ENCODE measurements at places on chromosomes 11 and 22.

DNA sequence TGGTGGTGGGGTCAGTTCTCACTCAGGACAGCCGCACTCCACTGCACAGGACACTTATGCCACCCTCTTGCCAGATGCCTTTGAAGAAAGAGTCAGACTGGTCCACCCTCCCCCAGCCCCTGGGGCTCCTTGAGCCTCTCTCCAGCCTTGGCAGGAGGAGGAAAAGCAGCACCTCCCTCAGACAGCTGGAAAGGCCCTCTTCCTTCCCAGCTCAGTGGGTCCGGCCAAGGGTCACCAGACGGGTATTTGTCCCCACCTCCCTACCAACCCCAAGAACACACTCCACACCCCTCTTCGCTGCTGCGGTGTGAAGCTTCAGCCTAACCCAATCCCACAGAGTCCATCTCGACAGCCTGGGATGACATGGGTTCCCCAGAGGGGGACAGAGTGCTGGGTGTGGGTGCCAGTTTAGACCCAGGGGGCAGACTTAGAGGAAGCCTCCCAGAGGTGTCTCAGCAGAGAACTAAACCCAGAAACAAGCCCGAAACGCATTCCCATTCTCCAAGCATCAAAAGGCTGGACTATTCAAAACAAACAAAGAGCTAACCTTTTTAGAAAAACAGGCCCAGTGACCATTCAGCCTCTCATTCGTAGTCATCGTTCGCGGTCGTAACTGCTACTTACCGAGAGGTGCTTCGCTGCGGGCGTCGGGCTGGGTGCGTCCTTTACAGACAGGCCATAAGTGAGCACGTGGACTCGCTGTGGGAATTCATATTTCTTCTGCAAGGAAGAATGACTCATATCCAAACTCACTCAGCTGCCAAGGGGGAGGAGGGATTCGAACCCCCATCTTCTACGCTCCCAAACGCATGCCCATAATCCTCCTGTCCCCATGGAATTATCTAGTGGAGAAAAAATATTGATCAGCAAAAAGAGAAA is 57.5 kb upstream of the ANO1 start:
- no peak for DNase-seq

GRCh38 chr22:19059481-19060278 is 62.5 kb downstream of the DGCR2 start:
- DNase-seq, result no peak

DNA sequence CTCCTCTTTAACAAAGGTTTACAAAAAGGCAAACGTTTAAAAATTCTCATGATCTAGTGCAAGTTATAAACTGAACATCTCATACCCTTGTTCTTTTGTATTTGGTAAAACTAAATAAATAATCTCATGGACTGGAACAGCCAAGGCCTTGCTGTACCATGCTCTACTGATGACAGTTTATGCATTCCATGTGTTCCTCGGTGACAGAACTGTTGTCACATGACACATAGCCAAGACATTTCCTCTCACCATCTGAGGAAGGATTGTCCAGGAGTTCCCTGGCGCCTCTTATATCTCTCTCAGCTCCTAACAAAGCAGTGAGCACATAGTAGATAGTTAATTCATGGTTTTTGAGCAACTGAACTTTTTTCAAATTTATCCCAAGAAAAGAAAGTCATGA is 12.6 kb downstream of the CCDC83 start:
- DNase-seq, result no peak

DNA sequence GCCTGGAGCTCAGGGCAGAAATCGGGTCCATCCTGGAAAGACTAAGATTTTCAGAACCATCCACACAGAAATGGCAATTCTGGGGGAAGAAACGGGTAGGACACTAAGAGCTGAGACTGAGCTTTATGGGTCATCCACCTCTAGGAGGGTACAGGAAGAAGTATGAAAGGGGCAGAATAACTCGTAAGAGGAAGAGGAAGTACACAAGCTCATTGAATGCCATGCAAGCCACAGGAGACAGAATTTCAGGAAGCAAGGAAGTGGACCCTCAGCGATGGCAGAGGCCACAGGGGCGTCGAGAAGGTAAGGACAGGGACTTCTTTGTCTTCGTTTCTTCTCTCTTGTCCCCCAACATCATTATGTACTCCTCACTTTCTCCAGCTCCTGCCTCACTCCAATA is 169.6 kb downstream of the MAML2 start:
- DNase-seq, result no peak

DNA sequence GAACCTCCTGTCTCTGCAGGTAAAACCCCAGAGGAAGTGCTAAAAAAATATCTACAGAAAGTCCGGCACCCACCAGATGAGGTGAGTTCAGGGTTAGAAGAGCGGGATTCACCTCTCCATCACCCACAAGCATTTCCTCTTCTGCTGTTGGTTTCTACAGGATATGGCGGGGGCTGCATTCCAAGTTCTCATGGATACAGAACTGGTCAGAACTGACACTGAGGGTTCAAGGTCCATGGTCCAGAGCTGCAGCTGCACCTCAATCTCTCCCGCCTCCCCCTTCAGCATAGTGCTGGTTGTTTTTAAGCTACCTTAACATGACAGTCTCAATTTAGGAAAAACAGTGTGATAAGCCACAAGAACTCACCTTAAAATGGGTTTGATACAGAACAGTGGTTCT is 19.2 kb downstream of the DTX4 start:
- no peak for DNase-seq

GRCh38 chr11:70854901-70855556 is 397.3 kb downstream of the SHANK2 start:
- DNase-seq, result peak; percentile 28

GRCh38 chr22:22394591-22394990 is 114.0 kb downstream of the ZNF280B start:
- no peak for DNase-seq

DNA sequence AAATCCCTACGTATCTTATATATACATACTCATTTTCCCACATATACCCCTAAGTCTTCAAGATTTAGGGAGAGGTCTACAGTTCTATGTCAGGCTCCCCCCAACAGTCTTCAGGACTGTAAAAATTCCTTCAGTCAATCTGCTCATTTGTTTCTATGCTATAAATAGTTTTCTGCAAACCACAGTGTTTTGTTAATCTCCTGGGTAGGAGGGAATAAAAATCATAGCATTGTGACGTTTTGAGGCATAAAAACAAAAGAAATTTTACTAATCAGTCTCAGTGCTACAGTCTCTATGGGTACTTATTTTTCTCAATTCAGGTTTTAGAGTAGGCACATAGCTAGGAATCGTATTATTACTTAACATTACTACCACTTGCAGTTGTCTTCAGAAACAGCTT is 552.8 kb upstream of the LRRC4C start:
- no peak for DNase-seq

GRCh38 chr11:126604461-126604860 is 249.0 kb downstream of the ST3GAL4 start:
- no peak for DNase-seq

DNA sequence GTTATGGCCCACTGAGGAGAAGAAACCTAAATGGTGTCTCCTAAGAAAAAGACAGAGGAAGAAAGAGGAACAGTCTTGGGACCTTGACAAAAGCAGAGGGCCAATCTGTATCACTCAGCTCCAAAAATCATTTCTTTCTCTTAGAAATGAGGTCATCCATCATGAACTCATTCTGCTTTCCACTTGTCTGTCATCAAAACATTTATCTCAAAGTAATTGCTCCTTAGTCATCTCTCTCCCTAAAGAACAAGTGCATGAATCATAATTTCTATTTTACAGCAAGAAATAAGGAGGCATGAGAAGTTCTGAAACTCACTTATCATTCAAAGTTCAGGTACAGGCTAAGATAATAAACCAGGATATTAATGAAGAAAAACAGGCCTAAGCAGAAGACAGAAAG is 375.6 kb downstream of the KCNA4 start:
- no peak for DNase-seq

DNA sequence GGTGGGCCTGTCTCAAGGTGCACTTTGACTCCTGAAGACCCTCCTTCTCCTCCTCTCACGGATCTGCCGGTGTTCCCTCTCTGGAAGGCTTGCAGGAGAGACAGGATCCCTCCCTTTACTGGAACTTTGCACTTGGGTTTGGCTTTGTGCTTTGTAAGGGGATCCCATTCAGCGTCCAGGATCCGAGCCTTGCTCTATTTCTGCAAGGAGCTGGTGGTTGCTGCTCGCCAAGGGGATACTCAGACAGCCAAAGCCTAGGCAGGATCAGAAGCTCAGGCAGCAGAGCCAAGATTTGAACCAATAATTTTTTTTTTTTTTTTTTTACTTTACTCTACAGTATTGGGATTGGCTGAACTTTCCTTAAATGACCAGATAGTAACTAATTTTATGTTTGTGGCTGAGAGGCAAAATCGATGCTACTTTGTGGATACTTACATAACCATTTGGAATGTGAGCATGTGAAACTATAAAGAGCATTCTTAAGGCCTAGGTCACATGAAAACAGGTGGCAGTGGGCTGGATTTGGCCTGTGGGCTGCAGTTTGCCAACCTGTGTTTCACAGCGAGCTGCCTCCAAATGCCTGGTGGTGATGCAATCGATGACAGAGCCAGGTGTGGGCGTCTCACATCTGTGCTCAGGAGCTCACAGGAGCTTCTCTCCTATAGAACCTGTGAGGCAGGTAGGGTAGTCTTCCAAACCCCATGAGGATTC is 25.2 kb downstream of the BCR start:
- no peak for DNase-seq

DNA sequence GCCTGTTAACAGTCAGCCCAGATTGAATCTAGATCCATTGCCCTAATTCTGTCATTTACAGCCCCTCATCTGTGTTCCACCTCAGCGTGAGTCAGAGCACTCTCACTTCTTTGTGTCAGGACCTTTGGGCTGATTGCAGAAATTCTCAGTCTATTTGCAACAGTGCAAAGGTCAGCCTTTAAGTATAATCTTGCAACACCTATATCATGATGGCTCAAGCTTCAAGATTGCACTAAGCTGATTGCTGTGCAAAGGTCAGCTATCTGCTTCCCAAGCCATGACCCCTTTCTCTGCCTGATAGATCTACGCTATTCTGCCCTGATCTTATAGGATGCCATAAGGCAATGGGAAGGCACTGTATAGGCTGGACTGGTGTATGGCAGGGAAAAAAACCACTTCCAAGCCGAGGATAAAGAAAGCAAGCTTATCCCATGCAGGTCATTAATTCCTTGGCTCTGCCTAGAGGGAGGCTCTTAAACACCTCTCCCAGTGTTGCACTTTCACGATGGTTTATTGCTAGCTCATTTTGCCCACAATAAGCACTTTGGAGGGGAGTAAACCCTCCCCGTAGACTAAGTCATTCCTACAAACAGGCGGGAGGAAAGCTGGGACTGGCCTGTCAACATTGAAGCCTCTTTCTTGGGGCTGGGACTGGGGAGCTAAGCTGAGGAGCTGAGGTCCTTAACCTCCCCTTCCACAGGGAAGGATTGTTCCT is 100.6 kb downstream of the RRAS2 start:
- no peak for DNase-seq

- DNase-seq, result no peak
Measured at GRCh38 chr11:65429068-65429681, 6.6 kb downstream of the NEAT1 start.

DNA sequence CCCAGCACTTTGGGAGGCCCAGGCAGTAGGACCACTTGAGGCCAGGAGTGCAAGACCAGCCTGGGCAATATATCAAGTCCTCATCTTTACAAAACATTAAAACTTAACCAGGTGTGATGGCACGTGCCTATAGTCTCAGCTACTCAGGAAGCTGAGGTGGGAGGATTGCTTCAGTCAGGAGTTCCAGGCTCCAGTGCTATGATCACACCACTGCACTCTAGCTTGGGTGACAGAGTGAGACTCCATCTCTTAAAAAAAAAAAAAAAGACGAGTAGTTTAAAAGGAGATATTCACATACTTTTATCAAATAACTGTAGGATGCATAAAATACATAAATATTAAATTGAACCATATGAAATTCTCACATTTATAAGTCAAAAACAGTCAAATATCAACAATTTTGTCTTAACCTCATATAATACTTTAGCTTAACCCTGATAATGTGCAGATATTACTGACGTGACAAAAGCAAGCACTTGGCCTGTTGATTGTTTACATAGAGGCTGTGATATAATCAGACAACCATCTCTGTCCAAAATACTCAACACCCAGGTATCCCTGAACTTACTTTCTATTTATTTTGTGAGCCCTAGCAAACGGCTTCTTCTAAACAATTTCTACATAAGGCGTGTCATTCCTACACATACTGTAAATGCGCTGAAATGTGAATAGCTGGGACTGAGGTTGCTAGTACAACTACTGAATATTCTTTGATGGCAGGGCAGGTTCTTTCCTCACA is 57.0 kb downstream of the PRCP start:
- DNase-seq, result no peak

DNA sequence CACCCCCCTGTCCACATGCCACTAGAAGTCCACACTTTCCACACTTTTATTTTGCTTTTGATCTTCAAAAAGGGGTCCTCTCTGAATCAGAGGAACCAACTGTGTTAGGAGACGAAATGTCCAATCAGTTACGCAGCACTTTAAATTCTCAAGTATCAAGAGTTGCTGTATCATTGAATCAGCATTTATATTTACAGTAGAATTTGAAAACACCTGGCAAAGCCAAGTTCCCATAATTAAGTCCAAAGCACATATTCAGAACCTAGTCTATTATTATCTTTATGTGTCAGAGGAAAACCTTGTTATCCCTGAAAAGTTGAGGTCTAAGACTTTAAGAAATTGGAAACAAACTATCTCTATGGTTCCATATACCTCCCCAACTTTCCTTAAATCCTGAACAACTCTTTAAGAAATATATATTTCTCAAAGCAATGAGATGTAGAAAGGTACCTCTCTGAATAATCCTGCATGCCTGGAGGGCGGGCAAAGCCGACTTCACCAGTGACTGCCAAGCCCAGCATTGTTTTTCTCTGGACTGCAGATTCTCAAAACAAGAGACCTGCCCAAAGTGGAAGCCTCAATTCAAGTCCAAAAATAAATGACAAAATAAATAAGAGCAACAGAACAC is 75.9 kb upstream of the ARFGAP3 start:
- DNase-seq, result no peak

GRCh38 chr11:38384568-38384967 is 1786.5 kb upstream of the RAG2 start:
- DNase-seq, result no peak

- no peak for DNase-seq
Measured at GRCh38 chr11:73240190-73240781, 22.2 kb downstream of the P2RY2 start.

DNA sequence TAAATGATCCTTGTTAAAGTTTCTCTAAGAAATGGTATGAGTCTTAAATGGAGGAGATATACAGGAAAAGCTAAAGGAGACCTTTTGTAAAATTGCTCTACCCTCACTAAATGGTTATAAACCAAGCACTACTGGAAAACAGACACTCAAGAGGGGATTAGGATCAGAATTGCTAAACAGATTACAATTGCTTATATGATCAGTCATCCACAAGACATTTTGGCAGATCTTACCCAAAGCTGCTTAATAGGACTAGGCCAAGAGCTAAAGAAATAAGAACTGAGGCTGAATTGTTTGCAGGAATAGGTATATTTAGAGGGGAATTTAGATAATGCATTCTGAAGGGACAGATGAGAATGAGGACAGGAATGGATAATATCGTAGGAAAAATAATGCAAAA is 9.5 kb downstream of the HARBI1 start:
- DNase-seq, result no peak
